ENCODE measurements at places on chromosomes 1 and 21. TPM values are rescaled to one million over a fixed set of nuclear protein-coding genes. Genes with fewer than 3 reads are reported as not detected.

S100A12 gene
- total RNA-seq: not detected

MT1HL1 gene
- total RNA-seq: not detected

ALX3 gene
- total RNA-seq: not detected

ZFP69 gene
- 2.0 TPM for total RNA-seq

EFNA3 gene
- total RNA-seq: 3.6 TPM

LRRC38 gene
- total RNA-seq: not detected

CFHR5 gene
- total RNA-seq: not detected

ZNF669 gene
- total RNA-seq: 11.4 TPM

HMGN1 gene
- 226 TPM for total RNA-seq

HAO2 gene
- total RNA-seq: not detected

TTC24 gene
- not detected for total RNA-seq

NPR1 gene
- total RNA-seq: 11.7 TPM

HSD3B1 gene
- not detected for total RNA-seq

SUSD4 gene
- total RNA-seq: not detected

CFAP74 gene
- total RNA-seq: not detected

KRTAP12-2 gene
- not detected for total RNA-seq

OR2T12 gene
- total RNA-seq: not detected

INSRR gene
- not detected for total RNA-seq

TAL1 gene
- total RNA-seq: 45.1 TPM

MYOC gene
- total RNA-seq: not detected

GJA9 gene
- not detected for total RNA-seq

PGLYRP4 gene
- total RNA-seq: not detected

FOXD3 gene
- not detected for total RNA-seq

RUNX3 gene
- total RNA-seq: not detected

TEX38 gene
- not detected for total RNA-seq

CLEC20A gene
- total RNA-seq: not detected

ARTN gene
- total RNA-seq: not detected

INAVA gene
- not detected for total RNA-seq

FMO4 gene
- total RNA-seq: 1.2 TPM

EXO1 gene
- total RNA-seq: 11.9 TPM

TNFRSF1B gene
- 38.6 TPM for total RNA-seq

OR2W3 gene
- not detected for total RNA-seq

LUZP1 gene
- 81.3 TPM for total RNA-seq
